ENCODE measurements at places on chromosomes 7 and 10.

DNA sequence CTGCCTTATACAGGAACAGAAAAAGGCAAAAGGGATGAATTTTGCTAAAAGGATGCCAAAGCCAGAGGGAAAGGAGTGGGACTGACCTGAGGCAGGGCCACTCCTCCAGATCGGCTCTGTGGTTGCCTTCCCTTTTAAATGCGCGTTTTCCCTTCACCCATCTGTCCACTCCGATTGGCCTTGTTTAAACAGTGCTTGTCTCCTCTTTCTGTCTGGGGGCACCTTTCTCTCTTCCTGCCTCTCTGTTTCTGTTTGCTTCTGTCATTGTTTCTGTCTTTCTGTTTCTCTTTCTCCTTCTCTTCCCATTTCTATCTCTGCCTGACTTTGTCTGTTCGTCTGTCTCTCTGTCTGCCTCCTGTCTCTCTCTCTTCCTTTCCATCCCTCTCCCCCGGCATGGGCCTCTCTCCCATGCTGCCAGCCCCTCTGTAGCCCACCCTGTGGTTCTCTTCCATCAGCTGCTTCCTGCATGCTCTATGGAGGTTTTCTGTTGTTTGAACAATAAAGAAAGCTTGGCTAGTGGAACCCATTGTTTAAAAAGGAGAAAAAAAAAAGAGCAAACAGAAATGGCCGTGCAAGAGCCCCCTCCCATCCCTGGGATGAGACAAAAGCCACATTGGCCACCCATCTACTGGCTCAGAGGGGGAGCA lies 29.5 kb upstream of the HSPB1 start:
- DNase-seq, result no peak

GRCh38 chr10:72480861-72481260 lies 126.1 kb upstream of the DNAJB12 start:
- DNase-seq, result no peak

GRCh38 chr7:22995011-22995410 lies 18.9 kb downstream of the HYCC1 start:
- no peak for DNase-seq

- no peak for DNase-seq
These were observed 97.4 kb downstream of the CPED1 start for GRCh38 chr7:121085922-121086321.

GRCh38 chr10:119531067-119531466 lies 11.5 kb downstream of the RGS10 start:
- DNase-seq, result no peak

DNA sequence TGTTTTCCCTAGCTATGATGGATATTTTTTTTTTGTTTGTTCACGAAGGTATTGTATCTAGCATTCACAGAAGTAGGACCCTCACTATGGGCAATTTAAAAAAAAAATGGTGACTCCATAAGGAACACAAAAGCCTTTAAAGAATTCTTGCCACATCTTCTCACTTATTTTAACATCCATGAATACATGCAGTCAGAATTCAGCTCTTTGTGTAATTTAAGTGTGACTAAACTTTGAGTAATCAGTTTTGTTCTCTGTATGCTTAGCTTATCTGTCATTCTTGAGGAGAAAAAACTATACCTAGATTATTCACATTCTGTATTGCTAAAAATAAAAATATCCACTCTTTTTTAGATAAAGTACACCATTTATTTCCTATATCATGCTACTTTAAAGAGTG lies 313.2 kb upstream of the KCND2 start:
- no peak for DNase-seq

DNA sequence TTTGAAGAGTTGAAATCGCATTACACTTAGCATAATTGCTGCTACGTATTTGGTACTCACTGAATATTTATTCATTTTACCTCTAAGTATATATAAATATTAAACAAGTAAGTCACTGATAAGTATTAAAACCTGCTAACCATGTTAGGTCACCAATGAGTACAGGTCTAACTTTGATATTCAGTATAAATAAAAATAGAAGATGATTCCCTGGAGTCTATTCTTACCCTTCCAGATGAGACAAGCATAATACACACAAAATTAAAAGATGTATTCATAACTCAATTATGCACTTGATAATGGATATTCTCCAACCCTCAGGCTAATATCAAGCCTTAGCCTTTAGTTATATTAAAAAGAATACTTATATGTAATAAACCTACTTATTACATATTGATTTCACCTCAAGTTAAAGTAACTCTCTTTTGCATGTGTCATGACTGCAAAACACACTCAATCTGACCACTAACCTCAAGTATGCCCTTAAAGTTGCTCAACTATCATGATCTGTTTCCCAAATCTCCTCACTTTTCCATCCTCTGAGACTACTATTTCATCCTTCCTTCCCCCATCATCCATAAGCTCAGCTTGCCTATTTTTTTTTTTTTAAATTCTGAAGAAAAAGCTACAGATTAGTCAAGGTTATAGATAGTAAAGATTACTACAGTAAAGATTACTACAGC lies 46.8 kb downstream of the IPMK start:
- peak; percentile 49 for DNase-seq

GRCh38 chr7:146660839-146661238 lies 544.2 kb downstream of the CNTNAP2 start:
- no peak for DNase-seq

- no peak for DNase-seq
These were observed 81.7 kb downstream of the STK31 start for GRCh38 chr7:23791721-23792120.

GRCh38 chr10:54368984-54369383 lies 432.0 kb downstream of the PCDH15 start:
- no peak for DNase-seq

DNA sequence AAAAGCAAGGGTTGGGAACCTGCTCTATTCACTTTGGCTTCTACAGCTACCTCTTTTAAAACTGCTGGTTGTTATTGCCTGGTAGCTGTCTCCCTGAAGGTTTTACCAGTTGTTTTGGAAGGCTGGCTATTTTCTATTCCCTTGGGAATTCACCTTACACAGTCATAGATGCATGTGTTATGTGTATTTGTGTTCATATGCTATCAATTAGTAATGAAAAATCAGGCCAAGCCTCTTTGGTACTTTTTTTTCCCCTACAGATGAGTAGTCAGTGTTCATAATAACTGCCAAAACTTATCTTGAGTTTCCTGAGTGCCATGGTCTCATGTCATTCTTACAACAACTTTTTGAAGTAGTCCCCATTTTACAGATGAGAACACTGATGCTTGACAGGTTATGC lies 738.0 kb upstream of the GALNT17 start:
- no peak for DNase-seq

GRCh38 chr10:19815036-19815730 lies 1.0 kb upstream of the PLXDC2 start:
- DNase-seq, result no peak

GRCh38 chr10:3346851-3347250 lies 174.3 kb upstream of the PITRM1 start:
- DNase-seq, result no peak

GRCh38 chr7:103346396-103346795 lies 1.0 kb upstream of the PSMC2 start:
- no peak for DNase-seq

GRCh38 chr10:27865221-27865635 lies 119.6 kb upstream of the MKX start:
- DNase-seq, result peak; percentile 44

- DNase-seq, result no peak
These were observed 94.8 kb downstream of the GSAP start for GRCh38 chr7:77321300-77321699.

GRCh38 chr10:9786101-9786500 lies 1231.6 kb upstream of the CELF2 start:
- no peak for DNase-seq

DNA sequence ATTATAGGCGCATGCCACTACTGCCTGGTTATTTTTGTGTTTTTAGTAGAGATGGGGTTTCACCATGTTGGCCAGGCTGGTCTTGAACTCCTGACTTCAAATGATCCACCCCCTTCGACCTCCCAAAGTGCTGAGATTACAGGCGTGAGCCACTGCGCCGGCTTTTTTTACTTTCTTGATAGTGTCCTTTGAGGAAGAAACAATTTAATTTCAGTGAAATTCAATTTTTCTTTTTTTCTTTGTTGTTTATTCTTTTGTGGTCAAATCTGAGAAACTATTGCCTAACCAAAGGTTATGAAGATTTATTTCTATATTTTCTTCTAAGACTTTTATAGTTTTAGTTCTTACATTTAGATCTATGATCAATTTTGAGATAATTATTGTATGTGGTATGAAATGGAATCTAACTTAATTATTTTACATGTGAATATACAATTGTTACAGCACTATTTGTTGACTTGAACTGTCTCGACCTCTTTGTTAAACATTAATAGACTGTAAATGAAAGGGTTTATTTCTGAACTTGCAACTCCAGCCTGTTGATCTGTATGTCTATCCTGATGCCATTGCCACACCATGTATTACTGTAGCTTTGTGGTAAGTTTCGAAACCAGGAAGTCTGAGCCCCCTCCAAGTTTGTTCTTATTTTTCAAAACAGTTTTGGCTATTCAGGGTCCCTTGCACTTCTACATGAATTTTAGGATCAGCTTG lies 19.8 kb upstream of the RASSF4 start:
- DNase-seq, result no peak

DNA sequence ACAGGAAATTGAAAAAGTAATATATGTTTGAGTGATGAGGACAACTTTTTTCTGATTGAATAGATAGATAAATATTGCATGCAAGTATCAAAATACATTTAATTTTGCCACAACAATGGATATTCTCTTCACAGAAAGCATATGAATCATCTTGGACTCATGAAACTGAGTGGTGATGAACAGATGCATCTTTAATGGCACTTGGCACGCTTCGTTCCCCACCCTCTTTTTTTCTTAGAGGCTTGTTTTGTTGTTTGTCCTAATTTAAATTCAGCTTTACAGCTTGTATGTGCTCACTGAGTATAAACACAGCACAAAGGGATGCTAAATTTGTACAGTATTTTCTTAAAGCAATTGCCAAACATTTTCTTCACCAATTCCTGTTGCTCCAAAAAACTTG lies 145.0 kb upstream of the YAE1 start:
- DNase-seq, result no peak

GRCh38 chr7:139908792-139909191 lies 79.7 kb downstream of the TBXAS1 start:
- DNase-seq, result no peak

DNA sequence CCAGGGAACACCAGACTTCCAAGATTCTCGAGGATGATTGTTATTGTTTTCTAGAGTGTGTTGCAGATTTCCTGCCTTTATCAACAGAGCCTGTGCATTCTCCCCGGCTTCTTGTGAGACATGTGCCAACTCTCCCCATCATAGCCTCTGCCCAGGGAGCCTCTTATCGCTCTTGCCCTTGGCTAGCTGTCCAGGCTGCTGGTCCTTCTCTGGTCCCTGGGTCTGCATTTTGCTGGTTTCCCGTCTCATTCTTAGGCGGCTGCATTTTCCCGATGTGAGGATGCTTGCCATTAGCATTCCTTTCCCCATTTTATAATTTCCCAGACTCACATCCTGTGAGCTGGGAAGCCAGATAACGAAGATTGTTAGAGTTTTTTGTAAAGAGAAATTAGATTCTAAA lies 15.2 kb downstream of the SLC13A4 start:
- no peak for DNase-seq

GRCh38 chr7:127064-127598 lies 65.2 kb upstream of the FAM20C start:
- DNase-seq, result no peak

DNA sequence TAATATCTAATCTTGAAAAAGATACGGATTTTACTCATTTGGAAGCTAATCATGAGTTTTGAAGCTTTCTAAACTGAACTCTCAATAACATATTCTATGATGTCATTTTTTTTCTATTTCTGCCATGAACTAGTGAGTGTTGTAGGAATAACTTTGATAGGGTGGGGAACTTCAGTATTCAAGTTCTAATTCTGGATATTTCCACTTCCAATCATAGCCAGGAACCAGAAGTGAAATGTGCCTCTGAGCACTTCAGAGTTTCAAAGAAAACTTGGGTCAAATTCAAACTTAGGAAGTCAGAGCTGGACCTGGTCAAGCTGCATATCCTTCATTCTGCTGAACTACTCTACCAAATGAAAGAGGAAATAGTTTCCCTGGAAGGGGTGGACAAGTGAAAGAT lies 847 bp downstream of the AGMO start:
- no peak for DNase-seq

DNA sequence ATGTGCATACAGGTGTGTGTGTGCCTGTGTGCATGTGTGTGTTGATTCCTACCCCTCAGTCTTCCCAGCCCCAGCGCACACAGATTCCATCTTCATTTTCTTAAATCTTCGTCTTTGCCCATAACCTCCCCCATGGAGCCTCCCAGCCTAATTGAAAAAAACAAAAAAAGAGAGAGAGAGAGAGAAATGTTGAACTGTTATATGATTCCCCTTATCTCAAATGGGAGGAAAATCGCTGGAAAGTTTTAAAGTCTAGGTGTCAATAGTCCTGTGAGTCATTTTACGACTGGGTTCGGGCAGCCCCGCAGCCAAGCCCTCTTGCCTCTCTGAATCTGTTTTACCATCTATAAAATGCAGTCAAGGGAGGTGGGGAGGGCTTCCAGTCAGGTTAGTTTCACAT lies 60.9 kb downstream of the SPOCK2 start:
- peak; percentile 83 for DNase-seq

DNA sequence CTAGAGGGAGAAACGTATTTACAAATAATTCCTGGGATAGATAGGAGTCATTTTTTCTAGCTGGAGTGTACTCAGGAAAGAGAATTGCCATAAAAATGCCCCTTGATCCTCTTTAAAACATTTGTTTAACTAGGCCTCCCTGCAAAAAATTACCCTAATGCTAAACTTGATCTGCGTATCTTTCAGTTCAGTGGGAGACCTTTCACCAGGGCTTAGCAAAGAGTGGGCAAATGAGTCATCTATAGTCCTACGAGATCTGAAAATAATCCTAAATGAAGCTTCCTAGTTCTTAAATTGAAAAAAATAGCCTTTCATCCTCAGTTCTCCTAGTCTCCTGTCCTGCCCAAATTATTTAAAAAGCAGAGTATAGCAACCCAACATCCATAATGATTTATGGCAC lies 198.6 kb upstream of the FRMD4A start:
- DNase-seq, result no peak

GRCh38 chr7:142383841-142384492 lies 126.1 kb upstream of the PRSS58 start:
- DNase-seq, result peak; percentile 65

DNA sequence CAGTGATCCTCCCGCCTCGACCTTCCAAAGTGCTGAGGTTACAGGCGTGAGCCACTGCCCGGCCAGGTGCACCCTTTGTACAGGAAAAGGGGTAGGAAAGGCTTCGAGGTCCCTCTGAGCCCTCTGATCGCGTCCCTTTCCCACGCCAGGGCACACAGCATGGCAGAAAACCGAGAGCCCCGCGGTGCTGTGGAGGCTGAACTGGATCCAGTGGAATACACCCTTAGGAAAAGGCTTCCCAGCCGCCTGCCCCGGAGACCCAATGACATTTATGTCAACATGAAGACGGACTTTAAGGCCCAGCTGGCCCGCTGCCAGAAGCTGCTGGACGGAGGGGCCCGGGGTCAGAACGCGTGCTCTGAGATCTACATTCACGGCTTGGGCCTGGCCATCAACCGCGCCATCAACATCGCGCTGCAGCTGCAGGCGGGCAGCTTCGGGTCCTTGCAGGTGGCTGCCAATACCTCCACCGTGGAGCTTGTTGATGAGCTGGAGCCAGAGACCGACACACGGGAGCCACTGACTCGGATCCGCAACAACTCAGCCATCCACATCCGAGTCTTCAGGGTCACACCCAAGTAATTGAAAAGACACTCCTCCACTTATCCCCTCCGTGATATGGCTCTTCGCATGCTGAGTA lies 871 bp downstream of the POP7 start:
- no peak for DNase-seq

- no peak for DNase-seq
These were observed 46.4 kb upstream of the TARP start for GRCh38 chr7:38319873-38320272.

- DNase-seq, result no peak
These were observed 44.3 kb upstream of the INPP5A start for GRCh38 chr10:132493246-132493755.
